ENCODE measurements at places on chromosomes 16 and 17.

DNA sequence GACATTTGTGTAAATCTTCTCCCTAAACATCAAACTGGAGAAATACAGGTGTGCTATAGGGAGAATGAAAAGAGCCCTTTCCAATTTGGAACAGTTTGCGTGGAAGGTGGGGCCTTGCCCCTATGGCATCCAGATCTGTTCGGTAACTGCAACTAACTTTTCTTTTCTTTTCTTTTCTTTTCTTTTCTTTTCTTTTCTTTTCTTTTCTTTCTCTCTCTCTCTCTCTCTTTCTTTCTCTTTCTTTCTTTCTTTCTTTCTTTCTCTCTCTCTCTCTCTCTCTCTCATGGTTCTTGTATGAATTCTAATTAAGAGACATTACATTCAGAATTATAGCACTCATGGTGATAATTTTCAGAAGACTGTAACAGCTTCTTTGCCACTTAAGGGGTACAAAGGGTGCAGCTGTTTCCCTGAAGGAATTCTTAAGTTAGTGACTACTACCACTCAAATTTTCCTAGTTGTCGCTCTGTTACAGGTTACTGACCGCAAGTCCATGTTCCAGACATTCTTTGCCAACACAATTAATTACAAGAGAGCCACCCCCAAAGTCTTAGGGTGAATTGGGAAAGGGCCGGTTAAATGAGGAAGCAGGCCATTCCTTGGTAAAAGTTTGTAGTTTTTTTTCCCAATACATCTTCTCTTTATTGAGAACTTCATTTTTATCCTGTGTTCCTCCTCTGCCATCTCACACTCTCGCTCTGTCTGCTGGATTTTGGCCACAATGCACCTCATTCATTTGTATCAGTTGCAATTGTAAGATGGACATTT is 69.8 kb downstream of the KSR1 start:
- DNase-seq: no peak

DNA sequence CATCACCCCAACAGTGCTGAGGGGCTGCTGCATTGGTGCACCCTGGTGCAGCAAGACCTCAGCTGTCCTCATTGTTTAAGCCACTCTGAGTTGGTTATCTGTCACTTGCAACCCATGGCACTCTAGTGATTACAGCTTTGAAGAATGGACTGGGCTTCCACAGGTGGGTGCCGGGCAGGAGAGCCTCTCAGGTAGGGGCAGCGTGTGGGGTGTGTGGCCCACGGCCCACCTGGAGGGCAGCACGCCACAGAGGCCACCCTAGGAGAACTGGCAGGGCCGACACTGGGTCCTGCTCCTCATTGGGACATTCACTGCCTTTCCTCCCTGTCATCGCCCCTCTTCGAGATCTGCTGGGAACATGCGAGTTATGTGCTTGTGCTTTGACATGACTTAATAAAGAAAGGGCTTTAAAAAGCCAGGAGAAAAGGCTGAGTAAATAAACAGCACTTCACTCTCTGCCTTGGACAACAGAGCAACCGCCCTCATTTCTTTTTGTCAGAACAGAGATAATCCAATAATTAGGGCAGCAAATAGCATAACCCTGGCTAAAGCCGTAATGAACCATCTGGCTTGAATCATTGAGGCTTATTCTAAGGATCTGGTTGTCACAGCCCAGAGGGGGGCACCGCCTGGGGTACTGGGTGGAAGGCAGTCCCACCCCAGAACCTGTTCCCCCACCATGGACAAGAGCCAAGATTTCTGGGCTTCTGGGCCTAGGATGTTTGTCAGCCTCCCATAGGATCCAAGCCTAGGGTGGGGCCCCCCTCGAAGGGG is 3.0 kb downstream of the DOC2B start:
- no peak for DNase-seq

GRCh38 chr16:67346341-67346740 is 19.7 kb downstream of the LRRC36 start:
- no peak for DNase-seq

GRCh38 chr17:15185625-15185991 is 79.5 kb downstream of the PMP22 start:
- DNase-seq: no peak

DNA sequence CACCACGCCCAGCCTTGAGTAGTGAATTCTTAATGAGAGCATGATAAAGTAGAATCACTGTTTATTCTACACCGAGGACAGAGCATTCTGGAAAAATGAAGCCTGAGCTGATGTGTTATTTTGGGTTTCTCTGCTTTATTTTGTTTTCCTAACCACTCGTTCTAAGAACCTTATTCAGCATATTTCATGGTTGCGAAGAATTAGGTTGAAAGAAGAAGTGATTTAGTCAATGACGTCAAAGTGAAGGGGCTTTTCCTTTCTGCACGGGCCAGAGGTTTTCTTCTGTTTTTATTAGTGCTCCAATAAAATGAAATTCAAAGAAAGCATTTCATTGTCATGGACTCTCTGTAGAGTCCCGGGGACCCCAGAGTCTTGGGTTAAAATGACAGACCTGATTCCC is 178.5 kb downstream of the MAF start:
- no peak for DNase-seq

GRCh38 chr17:37816950-37817349 is 72.1 kb upstream of the HNF1B start:
- DNase-seq: no peak

DNA sequence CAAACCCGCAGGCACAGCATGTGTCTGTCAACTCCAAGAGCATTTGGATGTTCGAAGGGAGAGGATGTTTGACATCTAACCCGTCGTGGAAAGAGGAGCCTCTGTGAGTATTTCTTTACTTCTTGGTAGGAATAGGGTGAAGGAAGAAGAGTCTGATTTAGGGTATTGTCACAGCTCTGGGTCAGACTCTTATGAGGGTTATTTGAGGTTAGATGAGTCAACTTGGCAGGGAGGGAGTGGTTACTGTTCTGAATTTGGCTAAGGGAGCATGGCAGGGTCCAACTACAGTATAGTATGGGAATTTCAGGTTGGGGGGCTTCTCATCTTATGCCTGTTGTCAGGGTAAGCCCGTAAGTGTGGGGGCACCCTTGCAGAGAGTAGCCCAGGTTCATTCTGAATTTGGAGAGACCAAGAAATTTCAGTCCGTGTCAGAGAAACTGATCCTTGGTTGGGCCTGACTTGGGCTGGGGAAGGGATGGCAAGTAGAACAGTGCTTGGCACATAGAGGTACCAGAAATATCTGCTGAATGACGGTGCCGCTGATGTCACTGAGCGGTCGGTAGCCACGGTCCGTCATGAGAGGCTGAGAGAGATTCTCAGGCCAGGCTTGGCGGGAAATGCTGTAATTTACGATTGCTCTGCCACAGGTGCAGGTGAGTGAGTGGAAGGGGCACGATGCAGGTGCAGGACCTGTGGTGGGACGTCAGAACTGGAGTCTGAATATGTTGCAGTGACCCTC is 43.2 kb downstream of the MYH3 start:
- no peak for DNase-seq

GRCh38 chr17:58246104-58246740 is 7.8 kb downstream of the LPO start:
- no peak for DNase-seq

DNA sequence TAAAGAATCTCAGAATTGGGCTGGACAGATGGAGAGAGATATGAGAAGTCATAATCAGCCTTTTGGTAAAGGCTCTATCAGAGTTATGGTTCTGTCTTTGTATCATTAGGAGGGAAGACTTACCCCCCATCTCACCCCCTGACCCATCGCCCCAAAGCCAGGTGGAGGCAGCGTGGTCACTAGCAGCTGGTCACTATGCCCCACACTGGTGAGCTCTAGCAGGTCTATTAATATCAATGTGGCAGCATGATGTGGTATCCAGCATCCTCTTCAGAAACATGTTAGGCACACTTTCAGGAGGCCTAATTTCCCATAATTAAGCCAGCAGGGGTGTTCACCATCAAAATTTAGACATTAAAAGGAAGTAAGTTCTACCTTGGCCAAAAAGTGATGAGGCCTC is 183.8 kb upstream of the COX10 start:
- no peak for DNase-seq

All from CD8-positive, alpha-beta memory T cell (primary cell).